ENCODE measurements at places on chromosomes 6 and 20.

- DNase-seq: no peak
Measured at GRCh38 chr20:50427719-50428083, 82.5 kb upstream of the PTPN1 start.

DNA sequence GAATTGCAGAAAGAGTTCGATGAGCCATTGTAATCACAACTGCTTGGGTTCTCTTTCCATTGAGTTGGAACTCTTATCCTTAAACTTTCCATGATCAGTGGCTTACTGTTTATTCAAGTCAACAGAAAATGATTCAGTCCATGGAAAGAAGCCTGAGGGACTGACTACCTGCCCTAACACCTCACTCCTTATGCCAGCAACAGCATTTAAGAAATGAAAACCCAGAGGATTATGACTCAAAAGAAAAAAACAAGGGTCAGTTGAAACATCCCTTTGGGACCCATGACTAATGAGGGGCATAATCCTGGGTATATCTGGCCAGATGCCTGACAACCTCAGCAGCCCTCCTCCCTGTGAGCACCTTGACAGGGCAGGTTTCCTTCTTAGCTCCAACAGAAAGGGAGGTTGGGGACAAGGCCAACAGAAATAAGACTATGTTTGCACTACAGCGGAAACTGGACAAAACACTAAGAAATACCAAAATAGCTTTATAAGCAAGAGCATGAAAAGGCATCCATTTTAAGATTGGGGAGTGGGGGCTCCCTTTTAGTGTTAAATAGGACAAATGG is 106.7 kb downstream of the MAP3K5 start:
- no peak for DNase-seq

DNA sequence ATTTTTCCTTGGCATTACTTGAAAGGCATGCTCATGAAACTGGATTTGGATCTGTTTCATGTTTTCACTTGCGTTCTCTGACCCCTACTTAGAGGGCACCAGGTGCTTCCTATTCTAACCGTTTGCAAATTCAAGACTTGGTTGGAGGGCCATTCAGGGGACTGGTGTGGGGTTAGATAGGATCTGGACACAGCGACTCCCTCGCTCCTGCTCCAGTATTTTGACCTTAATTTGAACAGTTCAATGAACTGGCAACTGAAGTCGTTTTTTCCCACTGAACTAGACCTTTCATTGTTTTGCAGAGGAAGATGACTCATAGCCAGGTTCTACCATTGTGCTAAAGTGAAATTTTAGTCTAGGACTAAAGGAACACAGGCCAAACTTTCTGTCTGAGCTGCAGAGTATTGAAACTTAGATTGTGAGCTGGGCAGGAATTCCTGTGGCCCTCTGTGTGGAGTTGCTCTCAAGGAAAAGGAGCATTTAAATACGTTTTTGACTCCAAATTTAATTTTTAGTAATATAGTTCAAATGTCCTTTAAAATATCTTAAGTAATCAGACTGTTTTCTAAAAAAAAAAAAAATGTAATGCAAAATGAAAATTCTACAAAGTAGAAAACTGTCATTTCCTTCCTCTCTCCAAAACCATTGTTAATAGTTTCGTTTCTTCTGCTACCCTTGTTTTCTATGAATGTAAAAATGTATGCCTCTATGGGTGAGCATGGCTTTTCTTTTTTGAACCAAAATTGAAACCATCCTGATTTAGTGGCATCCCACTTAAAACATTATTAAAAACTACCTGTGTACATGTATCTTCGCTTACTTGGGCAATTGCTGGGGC is 64.8 kb downstream of the UTRN start:
- no peak for DNase-seq

- DNase-seq: no peak
Measured at GRCh38 chr20:35726842-35727711, 15.0 kb downstream of the RBM39 start.

DNA sequence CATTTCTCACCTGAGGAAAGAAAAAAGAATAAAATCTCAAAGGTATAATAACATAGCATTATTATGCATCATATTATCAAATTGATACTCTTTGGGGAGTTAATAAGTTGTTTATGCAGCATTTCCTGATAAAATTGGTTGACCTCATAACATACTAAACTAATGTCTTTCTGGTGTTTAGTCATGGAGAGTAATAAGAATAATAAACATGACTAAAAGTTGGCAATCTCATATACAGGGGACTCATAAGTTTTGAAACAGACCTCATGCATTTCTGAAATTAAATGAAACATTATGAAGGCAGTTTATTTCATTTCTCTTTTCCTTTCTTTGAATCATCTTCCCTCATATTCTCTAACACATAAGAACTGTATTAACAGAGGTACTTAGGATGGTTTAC is 60.5 kb upstream of the PRDM1 start:
- DNase-seq: no peak

DNA sequence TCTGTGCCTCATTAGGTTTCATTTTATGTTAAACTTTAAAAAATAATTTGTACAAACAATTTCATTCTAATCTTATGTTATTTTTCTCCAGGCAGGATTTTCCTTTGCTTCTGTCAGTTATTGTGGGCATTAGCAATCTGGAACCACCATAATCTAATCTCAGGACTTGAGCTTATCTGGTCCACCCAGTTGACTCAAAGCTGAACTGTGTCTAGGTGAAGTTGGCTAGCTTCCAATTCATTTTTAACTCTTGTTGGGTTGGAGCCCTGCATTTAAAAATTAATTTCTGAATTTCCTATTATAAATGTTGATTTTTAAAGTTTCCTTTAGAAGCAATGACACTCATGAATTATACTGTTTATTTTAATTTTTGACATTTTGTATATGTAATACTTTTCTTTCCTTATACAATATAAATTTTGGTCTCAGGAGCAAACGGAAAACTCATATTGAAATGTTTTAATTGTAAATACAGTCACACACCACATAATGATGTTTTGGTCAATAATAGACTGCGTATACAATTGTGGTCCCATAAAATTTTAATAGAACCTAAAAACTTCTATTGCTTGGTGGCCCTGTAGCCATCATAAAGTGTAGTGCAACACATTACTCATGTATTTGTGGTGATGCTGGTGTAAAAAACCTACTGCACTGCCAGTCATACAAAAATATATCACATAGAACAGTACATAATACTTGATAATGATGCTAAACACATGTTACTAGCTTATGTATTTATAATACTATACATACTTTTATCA is 121.3 kb downstream of the CLVS2 start:
- no peak for DNase-seq
